ENCODE measurements at places on chromosomes 5 and 9.

DNA sequence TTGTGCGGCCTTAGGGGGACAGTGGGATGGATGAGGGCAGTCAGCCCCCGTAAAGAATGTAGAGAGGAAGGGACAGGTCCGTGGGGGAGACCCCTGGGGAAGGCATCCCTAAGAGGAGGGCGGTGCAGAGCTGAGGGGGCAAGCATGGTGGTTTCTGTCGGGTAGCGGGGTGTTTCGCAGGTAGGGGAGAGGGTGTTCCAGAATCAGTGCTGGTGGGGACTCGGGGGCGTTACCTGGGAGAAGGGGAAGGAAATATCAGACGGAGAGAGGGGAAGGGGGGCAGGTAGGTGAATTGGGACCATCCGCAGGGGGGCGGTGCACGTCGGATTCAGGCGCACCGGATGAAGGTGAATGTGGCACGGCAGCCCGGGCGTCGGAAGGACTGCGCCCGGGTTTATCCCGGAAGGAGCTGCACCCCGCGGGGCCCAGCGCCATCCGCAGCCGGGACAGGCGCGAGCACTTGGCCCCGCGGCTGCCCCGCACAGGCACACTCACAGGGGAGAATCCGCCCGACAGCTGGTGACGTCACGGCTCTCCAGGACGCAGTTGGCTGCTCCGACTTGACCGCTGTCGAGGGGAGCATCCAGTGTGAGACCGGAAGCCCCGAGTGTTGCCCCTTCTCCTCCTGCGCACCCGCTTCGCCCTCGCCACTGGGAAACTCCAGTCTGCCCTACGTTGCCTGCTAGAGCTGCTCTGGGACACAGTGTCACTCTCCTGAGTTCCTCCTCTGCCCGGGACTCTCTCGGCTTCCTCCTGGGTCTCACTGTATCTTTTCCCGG, 1.3 kb downstream of the CD72 start:
- peak; percentile 29 for DNase-seq

- no peak for DNase-seq
These were observed 68.2 kb upstream of the SMIM15 start for GRCh38 chr5:61230492-61230891.

GRCh38 chr5:93130624-93131490, 450.2 kb downstream of the NR2F1-AS1 start:
- no peak for DNase-seq

GRCh38 chr9:107316795-107317661, 33.9 kb downstream of the RAD23B start:
- DNase-seq, result no peak

DNA sequence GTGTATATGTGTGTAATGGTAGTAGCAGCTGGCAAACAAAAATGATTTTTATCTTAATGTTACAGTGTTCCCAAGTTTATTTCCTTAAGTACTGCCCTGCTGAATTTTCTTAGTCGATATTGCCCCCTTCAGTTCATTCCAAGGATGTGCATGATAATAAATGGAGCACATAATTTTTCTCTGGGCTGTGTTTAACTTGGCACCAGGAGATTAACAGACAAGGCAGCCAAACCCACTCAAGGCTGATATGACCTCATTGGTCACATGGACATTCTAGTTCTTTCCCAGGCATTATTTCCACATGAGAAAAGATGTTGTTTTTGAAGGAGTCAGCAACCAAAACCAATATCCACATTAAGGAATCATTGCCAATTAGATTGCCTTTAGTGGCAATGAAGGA, 61.8 kb downstream of the COX7C start:
- DNase-seq, result no peak

- DNase-seq, result no peak
These were observed 49.9 kb downstream of the SHB start for GRCh38 chr9:38018958-38019602.

- DNase-seq, result no peak
These were observed 736 bp upstream of the GLDC start for GRCh38 chr9:6646293-6646636.

GRCh38 chr9:127347831-127348776, 48.9 kb upstream of the SLC2A8 start:
- no peak for DNase-seq

DNA sequence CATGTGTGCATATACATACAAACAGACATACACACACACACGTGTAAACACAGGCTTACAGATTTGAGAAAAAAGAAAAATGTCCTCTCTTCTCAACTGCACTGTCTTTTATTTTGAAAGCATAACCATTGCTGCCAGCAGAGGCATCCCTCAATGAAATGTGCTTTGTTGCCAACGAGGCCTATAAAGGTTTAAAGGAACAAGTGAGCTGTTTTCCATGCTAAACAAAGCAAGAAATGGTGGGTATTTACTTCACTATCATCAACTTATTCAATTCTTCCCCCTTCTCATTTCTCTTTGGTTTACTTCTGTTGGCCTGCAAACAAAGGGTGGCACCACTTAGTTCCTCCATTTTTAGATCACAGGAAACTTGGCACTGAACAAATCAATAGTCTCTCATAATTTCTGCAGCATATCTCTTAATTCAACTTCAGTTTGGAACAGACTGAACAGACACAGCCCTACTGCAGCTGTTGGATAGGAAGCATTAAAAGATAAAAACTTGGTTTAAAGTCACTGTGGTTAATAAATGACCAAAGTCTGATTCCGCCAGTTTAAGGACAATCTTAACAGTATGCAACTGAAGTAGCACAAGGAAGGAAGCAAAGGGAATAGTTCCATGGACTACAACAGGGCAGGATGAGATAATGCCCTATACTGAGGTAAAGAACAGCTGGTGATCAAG, 21.7 kb downstream of the TTC33 start:
- no peak for DNase-seq

DNA sequence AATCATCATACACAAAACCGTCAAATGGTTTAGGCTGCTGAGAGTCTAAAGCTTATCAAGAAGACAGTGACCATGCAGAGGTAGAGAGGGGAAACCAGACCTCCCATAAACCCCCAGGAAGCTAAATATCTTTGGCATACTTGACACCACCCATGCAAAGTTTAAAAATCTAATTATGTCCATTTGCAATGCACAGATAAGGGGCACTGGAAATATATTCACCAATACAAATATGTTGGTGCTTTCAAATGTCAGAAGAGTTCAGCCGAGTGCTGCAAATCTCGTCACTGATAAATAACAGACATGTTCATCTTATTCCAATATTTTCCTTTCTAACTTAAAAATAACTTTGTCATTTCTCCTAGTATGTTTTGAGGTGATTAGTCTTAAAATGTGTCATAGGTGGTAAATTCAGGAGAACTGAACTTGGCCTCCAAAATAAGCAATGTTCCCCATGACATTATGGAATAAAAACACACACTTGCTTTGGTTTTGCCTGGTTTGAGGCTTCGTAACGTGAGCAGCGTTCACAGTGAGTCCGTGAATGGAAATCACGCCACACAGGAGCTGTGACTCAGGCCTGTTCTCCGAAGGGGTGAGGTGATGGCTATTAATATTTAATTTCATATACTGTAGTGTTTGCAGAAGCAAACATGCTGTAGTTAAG, 182.2 kb downstream of the AOPEP start:
- no peak for DNase-seq

DNA sequence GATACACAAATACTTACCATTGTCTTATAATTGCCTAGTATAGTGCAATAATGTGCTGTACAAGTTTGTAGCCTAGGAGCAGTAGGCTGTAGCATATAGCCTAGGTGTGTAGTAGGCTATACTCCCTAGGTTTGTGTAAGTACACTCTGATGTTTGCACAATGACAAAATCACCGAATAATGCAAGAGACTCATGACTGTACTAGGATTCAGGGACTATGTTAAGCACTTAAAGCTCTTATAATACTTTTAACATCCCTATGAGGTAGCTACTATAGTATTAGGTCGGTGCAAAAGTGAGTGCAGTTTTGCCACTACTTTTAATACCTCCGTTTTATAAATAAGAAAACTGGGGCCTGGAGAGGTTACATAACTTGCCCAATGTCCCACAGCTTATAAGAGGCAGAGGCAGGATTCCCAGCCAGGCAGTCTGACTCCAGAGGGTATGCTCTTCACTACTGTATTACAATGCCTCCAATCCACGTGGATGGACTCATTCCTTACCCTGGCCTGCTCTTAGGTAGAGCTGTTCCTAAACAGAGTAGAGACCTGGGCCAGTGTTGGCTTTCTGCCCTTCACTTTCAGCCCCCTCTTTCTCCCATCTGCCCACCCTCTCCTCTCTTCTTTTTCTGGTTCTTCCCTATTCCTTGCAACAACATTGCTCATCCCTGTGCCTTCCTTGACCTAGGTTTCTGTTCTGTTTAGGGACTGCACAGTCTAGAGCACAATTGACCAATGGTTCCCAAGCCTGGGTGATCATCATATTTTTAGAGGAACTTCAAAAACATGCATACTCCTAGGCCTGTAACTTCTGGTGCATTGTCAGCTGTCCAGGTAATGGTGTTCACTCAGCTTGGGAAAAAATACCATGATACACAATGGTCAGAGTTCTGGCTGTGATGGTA, 114.0 kb downstream of the CARTPT start:
- DNase-seq, result no peak

- no peak for DNase-seq
These were observed 6.8 kb downstream of the CA9 start for GRCh38 chr9:35680331-35681105.

- DNase-seq, result no peak
These were observed 98.9 kb downstream of the MAP1B start for GRCh38 chr5:72206160-72206559.

- DNase-seq, result no peak
These were observed 574.7 kb downstream of the TLE4 start for GRCh38 chr9:80146466-80146865.

DNA sequence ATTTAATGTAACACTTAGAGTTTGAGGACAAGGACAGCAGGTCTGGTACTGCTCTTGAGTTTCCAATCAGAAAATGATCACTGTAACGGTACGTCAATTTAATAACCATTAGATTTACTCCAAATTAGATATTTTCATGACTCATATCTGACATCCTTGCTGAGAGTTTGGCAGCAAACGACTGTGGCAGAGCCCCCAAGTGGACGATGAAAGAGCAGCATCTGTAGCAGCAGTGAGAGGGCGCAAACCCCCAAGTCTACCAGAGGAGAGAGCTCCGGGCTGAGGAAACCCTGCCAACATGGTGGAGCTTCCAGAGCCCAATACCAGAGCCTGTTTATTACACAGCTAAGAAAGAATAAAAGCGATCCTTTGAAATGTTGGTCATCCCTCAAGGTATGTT, 73.2 kb upstream of the EPB41L4A start:
- DNase-seq, result no peak

- no peak for DNase-seq
These were observed 8.3 kb downstream of the GRIN1 start for GRCh38 chr9:137147091-137147792.

GRCh38 chr9:105711867-105712266, 17.5 kb downstream of the TMEM38B start:
- no peak for DNase-seq

All from stimulated activated CD4-positive, alpha-beta T cell treated with anti-CD3 and anti-CD28 coated beads, Interleukin-1b, Interleukin-23, amount 100 ng/mL, for 1 hour (primary cell).